NCI-H2029 treated with DMSO at 0.1 percent for 48 hours (cell line): ENCODE measurements at places on chromosomes 5 and 9.

DNA sequence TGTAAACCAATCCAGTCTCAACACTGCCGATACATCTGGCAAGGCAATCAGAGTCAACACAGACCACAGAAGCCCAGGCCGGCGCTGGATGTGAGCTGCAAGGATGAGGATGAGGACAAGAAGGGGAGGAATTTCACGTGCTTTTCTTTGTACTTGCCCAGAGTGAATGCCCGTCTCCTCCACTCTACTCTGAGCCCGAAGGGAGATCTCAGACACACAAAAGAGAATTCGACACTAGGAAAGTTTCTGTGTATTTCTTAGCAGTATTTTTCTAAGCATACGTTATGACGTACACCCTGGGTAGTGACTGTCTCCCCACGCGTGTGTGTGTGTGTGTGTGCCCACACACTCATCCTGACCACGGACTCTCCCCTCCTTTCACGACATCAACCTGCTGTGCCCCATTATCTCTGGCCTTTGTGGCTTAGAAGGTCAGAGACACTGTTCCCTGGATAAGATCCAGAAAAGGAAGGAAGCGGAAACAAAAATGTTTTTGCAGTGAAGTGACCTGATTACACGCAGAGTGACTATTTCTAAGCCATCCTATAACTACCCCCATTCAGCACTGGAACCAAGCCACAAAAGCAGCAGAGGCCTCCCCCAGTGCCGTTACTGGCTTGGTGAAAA is 227.3 kb upstream of the DAPK1 start:
- no peak for DNase-seq

- DNase-seq: no peak
Measured at GRCh38 chr5:23012842-23013241, 159.7 kb upstream of the CDH12 start.

- DNase-seq: no peak
Measured at GRCh38 chr5:29949301-29949872, 1244.1 kb upstream of the CDH6 start.

- DNase-seq: no peak
Measured at GRCh38 chr9:11233696-11234095, 620.9 kb upstream of the PTPRD start.

GRCh38 chr9:15778861-15779260 is 226.0 kb downstream of the CCDC171 start:
- DNase-seq: no peak

DNA sequence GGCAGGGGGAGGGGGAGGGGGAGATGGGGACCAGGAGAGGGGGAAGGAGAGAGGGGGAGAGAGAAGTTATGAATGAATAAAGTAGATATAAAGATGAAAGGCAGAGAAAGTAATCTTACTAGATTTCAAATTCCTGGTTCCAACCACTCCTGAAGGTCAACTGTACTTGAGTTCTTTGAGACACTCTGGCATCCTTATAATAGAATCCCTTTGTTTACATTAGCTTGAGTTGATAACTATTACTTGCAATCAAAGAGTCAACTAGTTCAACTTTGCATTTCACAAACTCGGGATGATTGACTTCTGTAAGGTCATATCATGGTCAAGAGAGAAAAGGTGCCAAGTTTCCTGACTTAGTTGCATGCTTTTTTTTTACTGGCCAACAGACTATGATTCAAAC is 42.2 kb downstream of the BAAT start:
- no peak for DNase-seq

- no peak for DNase-seq
Measured at GRCh38 chr5:150147670-150148069, 8.0 kb downstream of the PDGFRB start.

DNA sequence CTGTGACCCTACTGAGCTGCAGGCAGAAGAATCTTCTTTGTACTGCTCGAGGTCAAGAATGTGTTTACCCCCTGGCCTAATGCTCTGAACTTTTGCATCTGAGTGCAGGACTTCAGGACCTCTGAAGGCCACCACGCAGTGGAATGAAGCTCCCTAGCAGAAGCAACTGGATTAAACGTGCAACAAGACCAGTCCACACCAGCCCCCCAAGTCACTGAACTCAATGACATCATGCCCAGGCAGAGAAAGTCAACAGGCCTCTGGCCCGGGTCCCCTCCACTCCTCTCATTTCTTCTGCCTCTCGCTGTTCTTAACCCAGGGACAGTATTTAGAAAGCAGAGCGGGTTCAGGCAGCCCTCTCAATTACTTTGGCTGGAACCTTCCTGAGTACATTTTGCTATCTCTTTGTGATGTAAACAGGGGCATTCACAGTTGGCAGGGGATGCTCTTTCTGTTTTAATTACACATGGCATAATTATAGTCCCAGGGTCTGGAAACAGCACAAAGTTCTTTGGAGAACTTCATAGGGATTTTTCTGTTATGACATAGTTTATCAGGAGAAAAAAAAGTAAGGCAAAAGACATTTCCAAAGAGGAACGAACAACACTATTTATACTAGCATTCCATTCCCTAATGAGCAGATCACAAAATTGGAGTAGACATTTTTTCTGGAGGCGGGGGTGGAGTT is 108.2 kb upstream of the SPATA31D4 start:
- DNase-seq: no peak

DNA sequence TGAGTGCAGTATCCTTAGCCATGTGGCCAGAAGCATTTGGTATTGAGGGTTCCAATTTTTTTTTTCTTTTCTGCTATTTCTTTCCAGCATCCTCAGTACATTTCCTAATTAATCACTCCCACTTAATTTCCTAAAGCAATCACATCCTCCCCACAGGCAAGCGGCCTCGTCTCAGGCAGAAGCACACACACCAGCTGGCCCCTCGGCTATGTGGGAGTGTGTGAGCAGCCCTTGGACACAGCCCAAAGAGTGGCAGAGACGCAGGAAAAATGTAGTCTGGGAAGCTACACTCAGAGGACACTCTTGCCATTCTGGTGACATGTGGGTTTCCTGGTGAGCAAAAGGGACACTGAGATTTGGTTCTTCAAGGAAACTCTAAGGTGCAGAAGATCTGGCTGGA is 20.7 kb downstream of the SLIT3 start:
- DNase-seq: no peak

DNA sequence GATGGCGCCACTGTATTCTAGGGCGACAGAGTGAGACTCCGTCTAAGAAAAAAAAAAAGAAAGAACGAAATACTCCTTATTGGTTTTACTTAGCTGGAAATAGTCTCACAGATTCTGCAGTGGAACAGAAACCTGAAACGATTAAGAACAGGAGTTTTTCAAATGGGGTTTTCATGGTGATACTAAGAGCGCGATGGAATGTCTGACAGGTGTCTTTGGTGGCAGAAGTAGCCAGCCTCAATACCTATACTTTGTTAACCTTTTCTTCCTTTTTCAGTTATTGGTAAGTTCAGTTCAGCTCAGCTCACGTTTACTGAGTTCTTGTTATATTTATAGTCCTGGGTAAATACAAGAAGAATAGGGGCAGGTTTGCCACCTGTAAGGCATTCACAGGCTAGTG is 123.9 kb downstream of the FOCAD start:
- no peak for DNase-seq

- peak; percentile 88 for DNase-seq
Measured at GRCh38 chr5:69517763-69518212, 25.2 kb downstream of the OCLN start.
